ENCODE measurements at places on chromosomes 1 and 21.

GRCh38 chr1:17615157-17615556, 75.7 kb downstream of the ARHGEF10L start:
- DNase-seq: no peak

- DNase-seq: no peak
These were observed 59.8 kb upstream of the PLA2G4A start for GRCh38 chr1:186768906-186769305.

GRCh38 chr21:43958364-43959158, 53.5 kb upstream of the TRAPPC10 start:
- no peak for DNase-seq

- DNase-seq: no peak
These were observed 315.9 kb downstream of the ST6GALNAC3 start for GRCh38 chr1:76390456-76390855.

GRCh38 chr1:234960722-234961455, 167.7 kb downstream of the TOMM20 start:
- no peak for DNase-seq

GRCh38 chr1:40094466-40095110, 2.5 kb downstream of the PPT1 start:
- no peak for DNase-seq

- no peak for DNase-seq
These were observed 55.3 kb downstream of the APP start for GRCh38 chr21:26115305-26115704.

DNA sequence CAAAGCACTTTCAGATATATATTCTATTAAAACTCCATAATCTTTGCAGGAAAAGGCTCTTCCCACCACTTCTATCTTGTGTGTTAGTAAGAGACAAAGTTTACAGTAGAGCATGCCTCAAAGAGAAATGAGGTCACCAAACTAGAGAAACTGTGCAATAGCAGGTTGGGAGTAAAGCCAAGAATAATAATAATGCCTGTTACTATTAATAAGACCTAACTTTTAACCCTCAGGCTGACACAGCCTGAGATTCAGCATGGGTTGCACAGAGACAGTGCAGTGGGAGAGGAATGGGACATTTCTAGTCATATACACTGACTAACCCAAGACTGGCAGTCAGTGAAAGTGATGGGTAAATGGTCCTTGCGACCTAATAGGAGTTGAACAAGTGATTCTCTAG, 320.2 kb upstream of the NFIA start:
- DNase-seq: no peak

GRCh38 chr1:164928232-164928812, 369.3 kb downstream of the PBX1 start:
- DNase-seq: no peak

- DNase-seq: no peak
These were observed 4.6 kb downstream of the PGLYRP4 start for GRCh38 chr1:153343811-153344717.

Data from activated CD8-positive, alpha-beta memory T cell treated with anti-CD3 and anti-CD28 coated beads, Interleukin-2, amount 50 U/mL, for 4 hours (primary cell).